ENCODE measurements at places on chromosomes 7 and 10.

DNA sequence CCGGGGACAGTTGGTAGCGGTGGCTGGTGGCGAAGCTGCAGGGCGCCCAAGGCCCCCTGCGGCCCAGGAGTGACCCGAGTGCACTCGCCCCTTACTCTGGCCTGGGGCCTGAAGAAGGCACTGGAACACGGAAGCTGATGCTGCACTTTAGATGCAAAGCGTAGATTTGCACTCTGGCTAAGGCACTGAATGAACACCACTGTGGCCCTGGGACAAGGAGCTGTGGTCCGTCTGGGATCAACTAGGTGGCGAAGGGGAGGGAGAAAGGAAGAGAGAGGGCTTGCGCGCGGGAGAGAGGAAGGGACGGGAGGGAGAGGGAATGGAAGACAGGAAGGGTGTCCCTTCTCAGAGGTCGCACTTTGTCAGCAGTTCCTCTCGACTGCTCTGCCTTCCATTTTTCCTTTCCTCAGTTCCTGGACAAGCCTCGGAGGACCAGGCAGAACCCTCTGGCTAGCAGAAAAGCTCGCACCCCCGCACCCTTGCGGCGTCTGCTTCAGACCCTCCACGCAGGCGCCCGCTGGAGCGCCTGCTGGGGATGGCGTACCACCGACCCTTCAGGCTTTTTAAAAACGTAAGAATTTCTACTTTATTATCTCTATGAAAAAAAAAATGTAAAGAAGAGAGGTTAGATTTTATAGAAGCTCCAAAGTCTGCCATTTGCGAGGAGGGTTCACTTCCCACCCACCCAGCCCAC is 1.2 kb downstream of the FERD3L start:
- DNase-seq: no peak

GRCh38 chr7:101134399-101134980 is 7.6 kb downstream of the SERPINE1 start:
- DNase-seq: no peak

GRCh38 chr7:38756521-38756920 is 125.3 kb upstream of the AMPH start:
- no peak for DNase-seq

DNA sequence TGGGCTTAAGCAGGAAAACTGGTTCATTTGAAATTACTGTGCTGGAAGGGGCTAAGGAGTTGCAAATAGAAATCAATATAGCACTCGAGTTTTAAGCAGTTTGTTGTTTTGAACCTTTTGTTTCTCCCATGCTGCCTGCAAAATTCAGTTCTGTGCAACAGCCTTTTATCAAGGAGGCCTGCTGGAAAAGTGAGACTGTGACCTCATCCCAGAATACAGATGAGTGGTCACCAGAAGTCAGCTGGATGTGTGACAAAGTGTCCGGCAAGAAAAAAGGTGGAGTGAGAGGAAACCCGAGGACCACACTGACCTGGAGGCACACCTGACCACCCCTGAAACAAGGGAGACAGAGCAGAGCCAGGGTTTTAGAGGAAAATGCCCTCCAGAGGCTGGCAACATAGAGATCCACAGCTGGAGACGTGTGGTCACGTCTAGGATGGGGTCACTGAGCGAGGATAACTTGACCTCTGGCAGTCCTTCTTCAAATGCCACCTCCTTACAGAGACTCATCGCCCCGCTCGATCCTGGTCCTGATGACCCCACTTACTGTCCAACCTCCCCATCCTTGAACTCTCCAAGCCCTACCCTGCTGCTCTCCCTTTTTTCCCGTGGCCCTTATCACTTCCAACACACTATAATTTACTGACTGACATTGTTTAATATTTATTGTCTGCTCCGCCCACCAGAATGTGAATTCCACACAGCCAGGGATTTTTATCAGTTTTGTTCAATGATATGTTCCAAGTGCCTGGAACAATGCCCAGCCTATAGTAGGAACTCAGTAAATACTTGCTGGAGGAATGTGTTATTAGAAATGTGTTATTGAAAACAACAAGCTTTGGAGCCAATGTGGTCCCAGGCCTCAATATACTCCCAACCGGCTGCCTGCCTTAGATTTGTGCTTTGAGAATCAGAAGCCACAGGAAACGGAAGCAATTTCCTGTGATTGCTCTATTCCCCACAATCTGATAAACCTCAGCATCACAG is 243.8 kb downstream of the GLI3 start:
- DNase-seq: no peak

GRCh38 chr7:134701272-134701671 is 54.6 kb downstream of the BPGM start:
- no peak for DNase-seq

DNA sequence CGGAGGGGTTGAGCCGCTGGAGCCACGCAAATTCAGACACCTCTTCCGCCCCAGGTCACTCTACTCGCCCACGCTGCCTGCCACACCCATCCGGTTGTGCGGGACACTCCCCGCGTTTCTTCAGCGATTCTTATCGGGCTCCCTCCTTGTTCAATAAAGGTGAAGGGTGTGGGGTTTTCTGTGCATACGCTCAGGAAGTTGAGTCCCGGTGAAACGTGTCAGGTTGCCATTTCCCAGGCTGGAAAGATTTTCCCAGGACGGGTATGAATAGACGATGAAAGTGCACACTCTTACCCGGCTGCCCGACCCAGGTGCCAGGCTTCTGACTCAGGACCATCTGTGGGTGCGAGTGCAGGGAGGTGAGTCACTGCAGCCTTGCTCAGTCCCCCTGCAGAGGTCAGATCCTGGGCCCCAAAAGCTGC is 22.0 kb downstream of the KLF6 start:
- no peak for DNase-seq

DNA sequence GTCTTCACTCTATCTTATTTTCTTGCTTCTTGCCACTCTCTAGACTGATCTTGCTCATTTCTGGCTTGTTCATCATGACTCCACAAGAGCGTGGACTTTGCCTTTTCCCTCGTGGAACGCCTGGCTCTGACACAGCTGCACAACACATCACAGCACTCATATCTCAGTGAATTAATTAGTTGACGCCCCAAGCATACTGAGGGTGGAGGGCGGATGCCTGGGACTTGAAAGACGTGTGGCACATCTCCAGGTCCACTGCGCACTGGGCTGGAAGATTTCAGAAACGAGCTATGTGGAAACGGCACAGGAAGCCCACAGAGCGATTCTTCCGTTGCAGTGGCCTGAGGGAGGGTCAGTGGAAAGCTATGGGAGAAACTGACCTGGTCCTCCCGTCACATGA is 23.6 kb upstream of the PLEKHA1 start:
- no peak for DNase-seq

DNA sequence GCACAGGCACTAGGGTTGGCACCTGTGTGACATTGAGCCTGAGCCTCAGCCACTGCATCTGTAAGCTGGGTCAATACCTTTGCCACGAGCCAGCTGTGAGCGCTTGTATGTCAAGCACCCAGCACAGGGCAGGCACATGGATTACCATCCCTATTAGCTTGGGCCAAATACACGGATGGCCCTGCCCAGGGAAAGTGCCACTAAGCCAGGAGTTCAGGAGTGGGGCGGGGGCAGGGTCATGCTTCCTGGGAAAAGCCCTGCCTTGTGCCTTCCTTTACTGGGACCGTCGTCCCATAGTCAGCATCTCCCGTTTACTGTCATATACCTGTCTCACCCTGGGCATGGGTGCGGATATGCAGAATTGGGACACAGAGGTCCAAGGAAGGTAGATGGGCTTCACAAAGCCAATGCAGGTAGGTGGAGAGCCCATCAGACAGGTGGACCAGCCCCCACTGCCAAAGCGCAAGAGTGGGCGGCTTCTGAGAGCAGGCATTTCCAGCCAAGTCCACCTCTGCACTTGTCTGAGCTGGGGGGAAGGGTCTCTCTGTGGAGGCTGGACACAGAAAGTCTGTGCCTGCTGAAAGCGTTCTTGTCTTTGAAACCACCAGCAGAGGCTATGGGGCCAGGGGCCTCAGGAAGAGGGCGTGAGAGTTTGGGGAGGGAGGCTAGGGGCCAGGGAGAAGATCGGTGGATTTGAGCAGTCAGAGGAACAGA is 72.6 kb downstream of the VWA2 start:
- no peak for DNase-seq

DNA sequence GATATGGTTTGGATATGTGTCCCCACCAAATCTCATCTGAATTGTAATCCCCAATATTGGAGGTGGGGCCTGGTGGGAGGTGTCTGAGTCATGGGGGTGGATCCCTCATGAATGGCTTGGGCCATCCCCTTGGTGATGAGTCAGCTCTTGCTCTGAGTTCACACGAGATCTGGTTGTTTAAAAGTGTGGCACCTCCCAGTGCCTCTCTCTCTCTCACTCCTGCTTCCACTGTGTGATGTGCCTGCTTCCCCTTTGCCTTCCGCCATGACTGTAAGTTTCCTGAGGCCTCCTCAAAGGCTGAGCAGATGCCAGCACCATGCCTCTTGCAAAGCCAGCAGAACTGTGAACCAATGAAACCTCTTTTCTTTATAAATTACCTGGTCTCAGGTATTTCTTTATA is 4.8 kb upstream of the GCK start:
- no peak for DNase-seq

- DNase-seq: peak; percentile 30
Observed at GRCh38 chr7:24290004-24290641, 6.1 kb downstream of the NPY start.

DNA sequence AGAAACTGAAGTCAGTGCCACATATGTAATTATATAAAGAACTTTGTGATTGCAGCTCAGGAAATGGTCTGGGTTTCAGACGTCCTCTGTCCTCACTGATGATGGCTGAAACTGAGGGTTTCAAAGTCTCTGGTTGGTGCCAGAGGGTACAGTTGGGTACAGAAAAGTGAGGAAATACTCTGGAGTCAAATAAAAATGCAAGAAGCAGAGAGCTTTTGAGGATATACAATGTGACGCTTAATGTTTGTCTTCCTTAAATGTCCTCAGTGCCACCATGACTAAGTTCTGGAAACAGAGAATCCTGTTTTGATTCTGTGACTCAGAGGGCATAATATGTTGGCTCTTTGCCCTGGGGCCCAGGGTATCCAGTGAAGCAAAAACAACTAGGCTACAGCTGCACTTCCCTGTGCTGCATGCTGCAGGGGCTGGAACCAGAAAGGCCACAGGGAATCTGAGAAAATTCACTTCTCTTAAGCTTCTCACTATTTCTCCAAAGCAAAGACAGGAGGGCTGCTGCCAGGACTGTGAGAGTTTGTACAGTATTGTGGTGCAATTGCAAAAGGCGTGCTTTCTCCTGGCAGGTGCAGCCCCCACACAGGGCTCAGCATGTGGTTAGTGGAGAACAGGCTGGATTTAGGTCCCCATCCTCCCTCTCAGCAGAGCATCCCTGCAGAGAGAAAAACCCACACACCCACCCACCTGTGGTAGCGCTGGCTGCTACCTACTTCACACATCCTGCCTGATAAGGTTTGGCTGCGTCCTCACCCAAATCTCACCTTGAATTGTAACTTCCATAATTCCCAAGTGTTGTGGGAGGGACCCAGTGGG is 169.5 kb upstream of the SVIL start:
- DNase-seq: no peak

- no peak for DNase-seq
Observed at GRCh38 chr7:18648849-18649758, 153.6 kb downstream of the HDAC9 start.

DNA sequence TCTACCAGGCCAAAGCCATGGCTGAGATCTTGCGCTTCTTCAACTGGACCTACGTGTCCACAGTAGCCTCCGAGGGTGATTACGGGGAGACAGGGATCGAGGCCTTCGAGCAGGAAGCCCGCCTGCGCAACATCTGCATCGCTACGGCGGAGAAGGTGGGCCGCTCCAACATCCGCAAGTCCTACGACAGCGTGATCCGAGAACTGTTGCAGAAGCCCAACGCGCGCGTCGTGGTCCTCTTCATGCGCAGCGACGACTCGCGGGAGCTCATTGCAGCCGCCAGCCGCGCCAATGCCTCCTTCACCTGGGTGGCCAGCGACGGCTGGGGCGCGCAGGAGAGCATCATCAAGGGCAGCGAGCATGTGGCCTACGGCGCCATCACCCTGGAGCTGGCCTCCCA is 142.7 kb downstream of the GRM3 start:
- no peak for DNase-seq

- no peak for DNase-seq
Observed at GRCh38 chr7:158541346-158542010, 46.1 kb downstream of the PTPRN2 start.

DNA sequence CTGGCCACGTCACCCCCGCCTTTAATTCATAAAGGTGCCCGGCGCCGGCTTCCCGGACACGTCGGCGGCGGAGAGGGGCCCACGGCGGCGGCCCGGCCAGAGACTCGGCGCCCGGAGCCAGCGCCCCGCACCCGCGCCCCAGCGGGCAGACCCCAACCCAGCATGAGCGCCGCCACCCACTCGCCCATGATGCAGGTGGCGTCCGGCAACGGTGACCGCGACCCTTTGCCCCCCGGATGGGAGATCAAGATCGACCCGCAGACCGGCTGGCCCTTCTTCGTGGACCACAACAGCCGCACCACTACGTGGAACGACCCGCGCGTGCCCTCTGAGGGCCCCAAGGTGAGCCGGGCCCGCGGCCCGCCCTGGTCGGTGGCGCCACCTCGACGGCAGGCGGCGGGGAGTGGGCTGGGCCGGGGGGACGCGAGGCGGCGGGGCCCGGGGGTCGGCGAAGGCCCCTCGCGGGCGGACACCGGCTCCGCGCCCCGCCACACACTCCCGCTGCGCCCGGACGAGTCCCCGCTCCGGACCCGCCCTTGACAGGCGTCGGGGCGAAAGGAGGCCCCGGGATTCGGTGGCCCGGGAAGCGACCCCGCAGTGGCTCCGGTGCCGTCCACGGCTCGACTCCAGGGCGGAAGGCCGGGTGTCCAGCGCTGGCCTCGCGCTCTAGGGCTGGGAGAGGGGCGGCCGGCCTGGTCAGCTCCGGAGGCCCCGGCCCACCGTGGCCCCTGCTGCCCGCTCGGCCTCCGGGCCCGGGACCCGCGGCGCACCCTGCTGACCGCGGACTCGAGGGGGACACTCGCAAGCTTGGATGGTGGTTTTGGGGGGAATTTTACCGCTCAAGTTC is 557 bp downstream of the BAG3 start:
- DNase-seq: no peak

GRCh38 chr10:108360187-108360586 is 1195.7 kb upstream of the SORCS1 start:
- DNase-seq: no peak

- peak; percentile 89 for DNase-seq
Observed at GRCh38 chr7:114085592-114086501, 167.0 kb upstream of the PPP1R3A start.

- no peak for DNase-seq
Observed at GRCh38 chr7:73967832-73968290, 60.1 kb upstream of the ELN start.

GRCh38 chr10:71982269-71983178 is 18.3 kb downstream of the CHST3 start:
- DNase-seq: no peak

DNA sequence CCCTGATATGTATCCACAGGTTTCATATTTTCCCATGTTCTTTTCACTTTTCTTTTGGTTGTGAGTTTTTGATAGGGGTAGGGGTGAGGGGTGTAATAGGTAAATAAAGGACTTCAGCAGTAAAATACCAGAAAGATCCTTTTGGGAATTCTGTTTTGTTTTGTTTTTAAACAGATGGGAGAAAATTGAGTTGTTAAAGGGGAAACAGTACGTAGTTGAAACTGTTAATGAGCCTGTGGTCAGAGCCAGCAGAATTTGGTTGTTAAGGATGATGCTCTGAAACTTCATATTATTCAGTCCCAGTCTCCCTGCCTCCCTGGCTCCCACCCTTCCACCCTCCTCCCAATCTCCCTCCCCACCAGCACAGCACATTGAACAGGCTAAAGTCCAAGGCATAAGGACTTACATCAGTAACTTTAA is 195.9 kb downstream of the CREB5 start:
- no peak for DNase-seq

- no peak for DNase-seq
Observed at GRCh38 chr7:46900312-46901263, 681.3 kb downstream of the TNS3 start.
